ENCODE measurements at places on chromosomes 4 and X.

- DNase-seq, result no peak
Observed at GRCh38 chr4:90979556-90979955, 852.4 kb downstream of the CCSER1 start.

GRCh38 chrX:47612418-47612817 is 7.2 kb downstream of the SYN1 start:
- no peak for DNase-seq

- DNase-seq, result no peak
Observed at GRCh38 chr4:2817701-2818350, 24.9 kb downstream of the SH3BP2 start.

DNA sequence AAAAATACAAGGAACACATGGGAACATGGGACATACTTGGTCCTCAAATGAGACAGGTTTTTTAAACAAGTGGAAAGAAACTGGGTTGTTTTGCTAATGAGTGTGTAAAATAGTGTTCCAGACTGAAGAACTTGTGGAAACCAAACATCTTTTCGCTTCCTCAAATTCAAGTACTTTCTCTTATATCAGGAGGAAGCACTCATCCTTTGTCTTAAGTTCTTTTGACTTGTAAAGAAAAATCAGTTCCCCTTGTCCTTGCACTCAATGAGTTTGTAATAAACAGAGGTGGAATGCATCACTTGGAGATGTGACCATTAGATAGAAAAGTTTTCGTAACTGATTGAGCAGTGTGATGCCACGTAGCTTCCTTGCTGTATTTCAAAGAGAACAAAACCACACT is 101.1 kb downstream of the PHOX2B start:
- no peak for DNase-seq

- DNase-seq, result no peak
Observed at GRCh38 chr4:150259861-150260567, 181.8 kb downstream of the DCLK2 start.

GRCh38 chr4:165476214-165477098 is 97.6 kb downstream of the CPE start:
- no peak for DNase-seq

DNA sequence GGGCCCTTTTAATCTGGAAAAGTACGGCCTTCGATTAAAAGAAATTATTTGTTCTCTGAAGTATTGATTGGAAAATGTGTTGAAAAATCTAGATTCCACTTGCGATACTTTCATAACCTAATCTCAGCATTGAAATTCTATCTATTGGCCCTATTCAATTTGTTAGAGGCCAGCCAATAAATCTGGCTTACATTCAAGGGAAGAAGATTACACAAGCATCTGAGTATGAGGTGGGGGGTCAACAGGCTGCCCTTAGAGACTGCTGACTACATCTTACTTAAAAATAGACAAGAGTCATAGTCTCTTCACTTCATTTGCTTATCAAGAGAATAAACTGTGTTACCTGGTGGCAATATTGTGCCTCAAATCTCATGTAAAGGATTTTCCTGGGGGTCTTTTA is 248.0 kb upstream of the KCNIP4 start:
- DNase-seq, result no peak

- DNase-seq, result no peak
Observed at GRCh38 chrX:70455366-70456202, 10.9 kb downstream of the DLG3 start.

DNA sequence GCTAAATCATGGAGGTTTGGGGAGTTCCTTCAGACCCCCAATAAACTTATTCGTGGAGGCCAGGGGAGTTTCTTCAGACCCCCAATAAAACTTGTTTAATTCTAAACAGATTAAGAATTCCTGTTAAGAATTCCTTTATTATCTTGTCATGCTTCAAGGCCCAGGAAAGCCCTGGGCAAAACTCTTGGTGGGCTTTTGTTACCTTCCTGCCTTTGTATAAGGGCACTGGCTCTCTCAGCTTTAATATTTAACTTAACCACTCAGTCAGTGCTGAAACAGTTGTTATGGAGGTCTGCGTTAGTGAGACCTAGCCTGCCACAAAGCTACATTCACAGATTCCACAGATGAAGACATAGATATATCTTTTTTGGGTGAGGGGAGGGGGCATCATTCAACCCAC is 29.0 kb upstream of the LGI2 start:
- DNase-seq, result no peak

DNA sequence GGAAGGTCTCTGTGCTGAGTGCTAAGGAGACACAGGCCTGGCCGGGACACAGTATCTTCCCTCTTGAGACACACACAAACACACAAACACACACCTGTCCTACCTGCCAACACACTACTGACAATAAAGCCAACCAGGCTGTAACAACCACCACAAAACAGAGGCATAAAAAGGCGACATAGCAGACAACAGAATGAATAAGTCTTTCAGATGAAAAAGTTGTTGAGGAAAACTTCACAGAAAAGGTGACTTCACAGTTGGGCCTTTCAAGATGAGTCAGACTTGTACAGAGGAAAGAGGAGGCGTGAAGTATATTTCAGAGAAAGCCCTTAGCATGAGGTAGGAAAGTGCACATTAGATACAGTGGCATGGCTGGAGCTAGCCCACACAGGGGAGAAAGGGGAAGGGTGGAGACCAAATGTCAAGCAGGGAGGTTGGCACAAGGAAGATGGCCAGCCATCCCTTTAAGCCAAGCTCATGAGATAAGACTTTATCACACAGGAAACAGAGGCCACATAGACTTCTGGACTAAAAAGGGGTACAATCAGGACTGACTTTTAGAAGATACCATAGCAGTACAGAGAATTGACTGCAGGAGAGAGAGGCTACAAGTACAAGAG is 54.0 kb downstream of the SLC9A7 start:
- no peak for DNase-seq

DNA sequence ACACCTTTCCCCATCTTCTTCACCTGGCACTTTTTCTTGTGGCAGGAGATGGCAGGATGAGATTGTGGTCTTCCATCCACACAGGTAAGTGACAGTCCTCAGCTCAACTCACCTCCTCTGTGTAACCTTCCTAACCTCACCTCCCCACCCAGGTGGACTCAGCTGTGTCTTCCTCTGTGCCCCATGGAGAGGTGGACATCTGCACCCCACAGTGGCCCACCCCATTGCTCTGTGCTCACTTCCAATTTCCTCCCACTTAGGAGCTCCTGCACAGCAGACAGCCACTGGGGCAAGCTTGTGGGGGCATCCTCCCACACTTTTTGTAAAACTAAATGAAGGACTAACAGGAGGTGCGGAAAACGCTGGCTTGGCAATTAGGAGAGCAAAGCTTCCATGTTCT is 61.6 kb downstream of the MSX1 start:
- no peak for DNase-seq

- DNase-seq, result no peak
Observed at GRCh38 chrX:30576881-30577280, 685 bp downstream of the TASL start.

GRCh38 chrX:132017431-132018185 is 5.5 kb upstream of the STK26 start:
- DNase-seq, result no peak

DNA sequence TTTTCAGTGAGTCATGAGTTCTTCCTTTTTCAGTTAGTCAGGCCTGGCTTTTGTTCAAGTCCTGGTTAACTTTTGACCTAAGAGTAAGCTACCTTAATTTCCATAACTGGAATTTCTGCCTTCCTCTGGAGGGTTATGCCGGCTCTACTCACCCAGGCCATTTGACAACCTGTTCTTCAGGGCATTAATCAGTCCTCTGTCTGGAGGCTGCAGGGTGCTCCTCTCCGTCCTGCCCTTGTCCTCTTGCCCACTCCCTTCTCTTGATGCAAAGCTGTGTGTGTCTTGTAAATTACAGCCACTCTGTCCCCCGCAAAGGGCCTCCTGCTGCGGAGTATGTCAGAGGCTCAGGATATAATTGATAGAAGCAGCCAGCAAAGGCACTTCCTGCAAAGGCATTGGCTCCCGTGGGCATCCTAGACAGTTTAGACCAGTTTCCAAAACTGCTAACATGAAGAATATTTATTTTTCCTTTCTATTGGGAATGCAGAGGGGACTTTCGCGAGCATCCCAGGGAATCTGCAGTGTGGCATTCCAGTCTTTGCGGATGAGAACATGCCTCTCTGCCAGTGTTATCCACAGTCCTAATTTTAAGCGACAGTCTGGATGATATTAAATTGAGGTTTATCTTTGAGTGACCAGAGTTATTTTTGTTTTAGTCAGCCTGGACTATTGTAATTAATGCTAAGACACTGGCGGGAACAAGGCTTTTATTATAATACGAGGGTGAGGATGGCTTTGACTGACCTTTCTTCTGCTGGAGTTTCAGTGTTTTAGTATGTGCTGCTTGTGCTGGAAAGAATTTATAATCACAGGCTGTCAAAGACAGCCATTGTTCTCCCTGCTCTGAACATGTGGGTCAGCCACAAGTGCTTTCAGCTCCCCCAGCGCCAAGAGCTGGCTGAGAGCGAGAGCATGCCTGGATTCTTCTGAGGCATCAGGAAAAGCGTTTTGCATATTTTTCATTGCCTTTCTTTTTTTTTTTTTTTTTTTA is 74.2 kb downstream of the LIMCH1 start:
- DNase-seq, result no peak

DNA sequence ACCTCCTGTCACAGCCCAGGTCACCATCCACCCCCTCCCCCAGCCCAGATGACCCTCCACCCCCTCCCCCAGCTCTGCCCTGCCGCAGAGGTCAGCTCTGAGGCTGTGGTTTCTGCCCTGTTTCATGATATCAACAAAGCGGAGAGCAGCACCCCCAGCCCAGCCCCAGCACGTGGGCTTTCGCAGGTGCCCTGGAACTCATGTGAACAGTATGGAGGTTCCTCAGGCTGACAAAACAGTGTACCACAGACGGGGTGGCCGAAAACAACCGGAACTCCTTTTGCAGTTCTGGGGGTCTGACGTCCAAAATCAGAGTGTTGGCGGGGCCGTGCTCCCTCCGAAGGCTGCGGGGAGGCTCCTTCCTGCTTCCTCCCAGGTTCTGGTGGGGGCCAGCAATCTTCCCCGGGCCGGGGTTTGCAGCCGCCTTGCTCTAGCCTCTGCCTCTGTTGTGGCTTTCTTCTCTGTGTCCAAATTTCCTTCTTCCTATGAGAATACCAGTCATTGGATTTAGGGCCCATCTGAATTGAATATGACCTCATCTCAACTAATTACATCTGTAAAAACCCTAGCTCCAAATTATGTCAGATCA is 7.9 kb upstream of the PSAPL1 start:
- no peak for DNase-seq

- no peak for DNase-seq
Observed at GRCh38 chrX:2311501-2311900, 189.3 kb downstream of the DHRSX start.

All from stimulated activated CD8-positive, alpha-beta memory T cell treated with anti-CD3 and anti-CD28 coated beads, Interleukin-4, amount 100 ng/mL, for 1 hour (primary cell).